Central memory CD4-positive, alpha-beta T cell (primary cell): ENCODE measurements at places on chromosomes 3 and 15.
A peak's percentile ranks its signal among the peaks of the same experiment; 100 is the strongest.

GRCh38 chr3:124362455-124362854, 367.8 kb upstream of the UMPS start:
- DNase-seq: no peak

GRCh38 chr3:11080492-11080891, 73.8 kb upstream of the HRH1 start:
- DNase-seq: no peak

GRCh38 chr3:13193320-13194284, 120.4 kb upstream of the IQSEC1 start:
- DNase-seq: no peak

DNA sequence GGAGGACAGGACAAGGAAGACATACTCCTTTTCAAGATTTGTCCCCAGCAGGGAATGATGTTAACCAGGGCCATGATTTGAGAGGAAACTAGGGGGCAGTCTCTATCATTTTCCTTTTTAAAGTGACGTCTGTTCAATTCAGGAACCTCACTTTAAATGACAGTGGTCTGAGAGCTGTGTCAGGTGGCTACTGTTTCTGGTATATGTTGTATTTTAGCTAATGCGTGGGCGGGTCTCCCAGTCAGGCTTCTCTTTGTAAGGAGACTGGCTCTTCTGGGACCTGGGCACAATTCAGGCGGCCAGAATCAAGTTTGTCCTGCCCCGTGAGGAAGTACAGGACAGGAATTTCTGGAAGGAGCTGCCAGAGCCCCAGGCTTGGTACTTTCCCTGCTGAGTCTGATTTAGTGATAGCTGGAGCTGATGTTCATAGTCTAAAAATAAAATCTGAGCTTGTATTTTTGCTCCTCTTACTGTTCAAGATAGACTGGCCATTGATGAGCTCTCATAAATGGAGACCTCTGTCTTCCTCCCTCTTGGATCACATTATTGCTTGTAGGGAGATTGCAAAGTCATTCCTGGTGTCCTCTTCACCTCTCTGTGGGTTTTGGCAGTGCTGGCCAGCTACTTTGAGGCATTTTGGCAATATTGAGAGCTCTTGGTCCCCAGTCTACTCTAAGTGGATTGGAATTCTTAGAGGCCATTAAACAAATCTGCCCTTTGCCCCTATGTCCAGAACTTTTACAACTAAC, 25.6 kb downstream of the SQOR start:
- no peak for DNase-seq

DNA sequence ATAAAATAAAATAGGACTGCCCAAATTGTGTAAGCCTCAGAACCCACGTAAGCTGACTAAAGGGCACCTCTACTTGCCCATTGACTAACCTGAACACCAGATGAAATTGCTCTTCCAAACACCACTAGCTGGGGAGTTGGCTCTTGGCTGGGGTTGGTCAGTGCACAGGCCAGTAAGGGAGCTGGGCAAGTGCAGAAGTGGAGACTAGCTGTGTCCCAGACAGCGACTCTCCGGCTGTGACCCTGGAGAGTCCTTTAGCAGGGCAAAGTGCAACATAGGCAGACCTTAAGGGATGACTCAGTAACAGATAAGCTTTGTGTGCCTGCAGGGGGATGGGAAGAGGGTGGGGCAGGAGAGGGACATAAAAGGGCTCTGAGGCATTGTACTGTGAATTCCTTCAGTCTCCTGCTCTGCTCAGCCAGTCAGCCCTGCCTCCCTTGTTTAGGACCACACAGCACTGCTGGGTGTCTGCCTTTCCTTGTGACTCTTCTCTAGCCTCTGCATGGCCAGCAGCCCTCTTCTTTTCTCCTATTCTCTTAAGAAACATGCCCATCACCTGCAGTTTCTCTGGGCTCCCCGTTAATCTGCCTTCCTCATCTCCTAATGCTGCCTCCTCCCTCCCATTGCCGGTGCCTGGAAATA, 13.2 kb downstream of the NR1I2 start:
- DNase-seq: no peak

GRCh38 chr15:100806157-100806556, 73.5 kb upstream of the ALDH1A3 start:
- DNase-seq: no peak

DNA sequence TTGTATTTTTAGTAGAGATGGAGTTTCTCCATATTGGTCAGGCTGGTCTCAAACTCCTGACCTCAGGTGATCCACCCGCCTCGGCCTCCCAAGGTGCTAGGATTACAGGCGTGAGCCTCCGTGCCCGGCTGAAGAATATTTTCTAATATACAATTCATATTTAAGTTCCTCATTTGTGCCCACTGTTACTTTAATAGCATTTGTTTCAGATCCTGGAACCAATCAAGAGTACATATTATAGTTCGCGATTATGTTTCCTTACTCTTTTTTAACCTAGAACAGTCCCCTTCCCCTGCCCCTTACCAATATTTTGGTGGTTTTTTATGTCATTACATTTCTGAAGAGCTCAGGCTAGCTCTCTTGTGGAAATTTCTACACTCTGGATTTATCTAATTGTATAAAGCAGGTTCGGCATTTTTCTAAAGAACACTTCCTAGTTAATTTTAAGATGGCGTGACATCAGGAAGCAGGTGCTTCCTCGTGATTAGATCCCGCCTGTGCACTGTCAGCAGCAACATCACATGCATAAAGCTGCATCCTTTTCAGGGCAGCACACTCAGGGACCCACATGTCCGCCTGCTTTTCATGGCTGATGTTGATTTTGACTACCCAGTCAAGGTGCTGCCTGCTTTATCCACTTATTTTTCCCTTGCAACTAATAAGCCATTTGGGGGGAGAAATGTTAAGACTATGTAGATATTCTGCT, 88.7 kb upstream of the EPHB3 start:
- no peak for DNase-seq

DNA sequence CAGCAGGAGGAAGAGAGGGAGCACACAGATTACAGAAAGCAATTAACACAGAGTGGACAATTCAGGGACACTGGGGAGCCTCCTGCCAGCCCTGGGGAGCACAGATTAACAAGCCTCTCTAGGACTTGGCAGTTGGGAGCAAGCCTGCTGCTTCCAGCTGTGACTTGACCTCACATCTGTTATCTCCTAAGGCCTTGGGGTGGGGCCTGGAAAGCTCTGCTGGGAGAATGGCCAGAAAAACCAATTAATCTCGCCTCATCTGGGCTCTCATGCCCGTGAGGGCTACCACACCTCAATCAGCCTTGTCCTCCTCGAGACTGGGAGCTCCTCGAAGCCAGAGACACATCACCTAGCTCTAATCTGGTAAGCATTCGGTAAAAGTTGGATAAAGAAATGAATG, 39.1 kb downstream of the SEMA5B start:
- no peak for DNase-seq

- DNase-seq: no peak
These were observed 12.4 kb upstream of the CHRM5 start for GRCh38 chr15:33955945-33956344.

GRCh38 chr15:39804026-39804425, 21.4 kb upstream of the FSIP1 start:
- no peak for DNase-seq

DNA sequence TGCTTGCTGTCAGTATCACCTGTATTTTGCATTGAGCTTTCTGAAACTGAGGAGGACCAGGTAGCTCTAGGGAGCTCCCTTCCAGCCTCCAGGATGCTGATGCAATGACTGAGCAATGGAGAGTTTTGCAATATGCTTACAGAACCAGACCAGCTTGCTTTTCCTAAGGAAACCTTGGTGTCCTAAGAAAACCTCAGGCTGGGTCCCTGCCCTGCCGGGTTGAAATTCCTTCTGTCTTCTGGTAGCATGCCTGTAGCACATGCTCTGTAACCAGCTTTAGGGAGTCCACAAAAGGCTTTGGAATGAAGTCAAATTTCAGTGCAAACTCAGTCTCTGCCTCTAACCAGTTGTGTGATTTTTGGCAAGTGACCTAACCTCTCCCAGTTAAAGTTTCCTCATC, 65.8 kb upstream of the GSK3B start:
- no peak for DNase-seq

DNA sequence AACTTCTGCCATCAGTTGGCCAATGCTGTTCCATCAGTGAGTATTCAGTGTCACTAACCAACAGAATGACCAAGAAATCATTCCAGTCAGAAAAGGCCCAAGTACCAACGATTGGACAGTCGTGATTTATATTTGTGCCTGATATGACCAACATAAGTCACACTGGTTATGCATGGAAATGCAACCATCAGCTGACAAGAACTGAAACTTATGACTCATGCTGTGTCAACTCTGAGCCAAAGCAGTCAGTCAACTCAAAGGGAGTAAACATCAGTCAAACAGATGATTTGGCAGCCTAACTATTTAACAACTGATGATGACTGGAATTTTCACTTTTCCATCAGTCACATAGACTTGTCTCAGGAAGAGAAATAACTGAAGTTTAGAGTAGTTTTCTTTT, 142.4 kb downstream of the ANXA2 start:
- DNase-seq: no peak

DNA sequence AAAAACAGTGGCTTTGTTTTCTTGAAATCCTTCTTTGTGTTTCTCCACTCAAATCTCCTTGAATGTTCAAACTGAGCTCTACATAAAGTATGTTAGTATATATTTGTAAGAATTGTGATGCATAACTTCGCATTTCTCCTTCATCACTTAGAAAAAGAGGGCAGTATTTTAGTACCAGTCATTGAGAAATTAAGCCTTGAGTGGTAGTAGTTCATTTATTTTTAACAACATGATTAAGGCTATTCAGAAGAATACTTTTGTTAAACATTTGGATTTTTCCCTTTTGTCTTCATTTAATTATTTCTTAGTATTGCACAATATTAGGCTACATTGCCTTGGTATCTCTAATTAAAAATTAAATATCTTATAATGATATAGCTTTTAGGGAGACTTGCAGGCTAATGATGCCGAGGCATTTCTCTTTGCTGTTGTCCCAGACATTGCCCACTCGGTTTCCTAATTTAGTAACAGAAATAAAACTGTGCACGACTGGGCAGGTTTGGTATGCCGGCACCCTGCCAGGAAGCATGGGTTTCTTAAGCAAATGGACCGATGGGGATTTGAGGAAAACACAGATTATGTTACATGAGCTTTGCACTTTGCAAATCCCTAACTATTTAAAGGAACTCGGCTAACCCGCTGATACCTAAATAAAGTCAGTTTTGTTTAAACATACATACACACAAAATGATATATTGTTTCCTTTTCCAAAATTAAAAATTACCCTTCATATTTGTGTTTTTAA, 54.7 kb downstream of the LRRC28 start:
- no peak for DNase-seq

DNA sequence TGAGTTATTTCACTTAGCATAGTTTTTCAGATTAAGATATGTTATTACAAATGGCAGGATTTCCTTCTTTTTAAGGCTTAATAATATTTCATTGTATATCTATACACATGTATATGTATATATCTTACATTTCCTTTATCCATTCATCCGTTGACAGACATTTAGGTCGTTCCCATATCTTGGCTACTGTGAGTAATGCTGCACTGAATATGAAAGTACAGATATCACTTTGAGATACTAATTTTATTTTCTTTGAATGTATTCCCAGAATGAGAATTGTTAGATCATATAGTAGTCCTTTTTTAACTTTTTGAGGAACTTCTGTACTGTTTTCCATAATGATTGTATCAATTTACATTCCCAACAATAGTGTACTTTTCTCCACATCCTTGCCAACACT, 270.4 kb downstream of the NAALADL2 start:
- no peak for DNase-seq

GRCh38 chr3:105959851-105960250, 91.0 kb upstream of the CBLB start:
- no peak for DNase-seq

GRCh38 chr3:80677796-80678195, 910.0 kb upstream of the ROBO1 start:
- no peak for DNase-seq

DNA sequence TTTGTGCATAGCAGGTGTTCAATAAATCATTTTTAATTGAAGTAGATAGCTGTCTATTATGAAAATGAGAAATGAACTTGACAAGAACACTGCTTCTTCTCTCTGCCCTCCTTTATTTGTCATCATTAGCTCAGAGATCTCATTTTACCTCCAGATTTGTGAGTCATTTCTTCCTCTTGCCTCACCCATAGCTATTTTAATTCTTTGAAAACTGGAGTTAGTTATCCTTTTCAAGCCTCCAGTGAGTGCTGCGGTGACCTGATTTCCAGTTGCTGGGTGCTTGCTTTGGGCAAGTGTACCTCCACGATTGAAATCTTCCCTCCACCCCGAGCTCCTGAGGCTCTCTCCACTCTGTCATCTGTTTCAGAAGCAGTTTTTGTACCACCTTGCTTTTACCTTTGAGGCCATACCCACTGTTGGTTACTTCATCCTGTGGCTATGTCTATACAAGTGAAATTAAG, 114.6 kb downstream of the NFKBIZ start:
- DNase-seq: no peak

DNA sequence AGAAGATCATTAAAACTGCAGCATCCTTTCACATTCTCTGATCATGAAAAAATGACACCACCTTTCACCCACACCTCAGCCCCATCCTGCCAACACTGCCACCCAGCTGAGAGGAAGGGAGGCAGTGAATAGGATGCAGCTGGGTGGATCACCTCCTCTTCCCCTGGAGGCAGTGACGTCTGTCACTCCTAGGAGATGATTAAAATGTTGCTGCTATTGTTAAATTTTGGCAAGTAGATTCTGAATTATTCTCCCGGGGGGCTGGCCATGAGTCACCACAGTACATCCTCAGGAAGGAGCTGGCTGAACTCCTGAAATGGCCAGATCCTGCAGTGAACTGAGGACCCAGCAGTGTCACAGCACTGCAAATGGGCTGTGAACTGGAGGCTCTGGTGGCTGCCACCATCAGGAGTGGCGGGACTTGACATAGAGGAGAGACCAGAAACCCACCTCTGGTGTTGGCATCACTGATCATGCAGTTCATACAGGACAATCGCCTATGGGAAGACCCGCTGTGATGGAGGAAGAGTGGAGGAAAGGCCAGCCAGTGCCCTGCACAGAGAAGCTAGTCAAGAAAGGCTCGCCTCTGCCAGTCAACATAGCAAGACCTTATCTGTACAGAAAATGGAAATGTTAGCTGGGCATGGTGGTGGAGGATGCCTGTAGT, 199.1 kb downstream of the FAM43A start:
- no peak for DNase-seq

GRCh38 chr3:15753056-15753710, 44.6 kb downstream of the ANKRD28 start:
- DNase-seq: no peak

DNA sequence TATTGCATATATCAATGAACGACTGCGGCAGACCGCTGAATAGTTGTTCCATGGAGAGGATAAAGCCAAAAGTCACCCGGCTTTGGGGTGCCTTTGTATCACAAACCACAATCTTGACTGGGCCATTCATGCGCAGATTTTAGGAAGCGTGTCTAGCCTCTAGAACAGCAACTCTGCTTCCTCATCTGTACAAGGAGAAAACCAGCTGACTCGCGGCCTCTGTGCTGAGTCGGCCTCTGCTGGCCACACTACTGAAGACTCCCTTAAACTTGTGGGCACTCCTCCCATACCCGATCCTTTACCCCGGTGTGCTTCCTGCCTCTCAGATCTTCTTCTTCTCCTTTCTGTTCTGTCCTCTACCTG, 872 bp downstream of the DLEC1 start:
- peak; percentile 73 for DNase-seq

- DNase-seq: peak; percentile 31
These were observed 49.8 kb upstream of the SLC4A7 start for GRCh38 chr3:27533718-27534573.
